ENCODE measurements at places on chromosomes 13 and 19. TPM values are rescaled to one million over a fixed set of nuclear protein-coding genes. Genes with fewer than 3 reads are reported as not detected.

ICAM4 gene
- polyA plus RNA-seq = 0.36 TPM

SLITRK5 gene
- polyA plus RNA-seq = 4.1 TPM

CNFN gene
- 2.0 TPM for polyA plus RNA-seq

PSG3 gene
- polyA plus RNA-seq = 0.31 TPM

ZNF667 gene
- polyA plus RNA-seq = 21.5 TPM

BEST2 gene
- not detected for polyA plus RNA-seq

NLRP7 gene
- not detected for polyA plus RNA-seq

MAMSTR gene
- polyA plus RNA-seq = 13.3 TPM

HPN gene
- polyA plus RNA-seq = 2.6 TPM
